ENCODE measurements at places on chromosomes 11 and 22. TPM values are rescaled to one million over a fixed set of nuclear protein-coding genes. Genes with fewer than 3 reads are reported as not detected.

GRCh38 chr11:17510507-17511206 lies 33.6 kb downstream of the USH1C start:
- no peak for DNase-seq

GRCh38 chr11:101215069-101215468 lies 85.5 kb upstream of the PGR start:
- no peak for DNase-seq

- DNase-seq, result no peak
Measured at GRCh38 chr11:75135651-75136050, 15.3 kb upstream of the SLCO2B1 start.

- no peak for DNase-seq
Measured at GRCh38 chr11:14700593-14700992, 57.0 kb downstream of the PDE3B start.

DNA sequence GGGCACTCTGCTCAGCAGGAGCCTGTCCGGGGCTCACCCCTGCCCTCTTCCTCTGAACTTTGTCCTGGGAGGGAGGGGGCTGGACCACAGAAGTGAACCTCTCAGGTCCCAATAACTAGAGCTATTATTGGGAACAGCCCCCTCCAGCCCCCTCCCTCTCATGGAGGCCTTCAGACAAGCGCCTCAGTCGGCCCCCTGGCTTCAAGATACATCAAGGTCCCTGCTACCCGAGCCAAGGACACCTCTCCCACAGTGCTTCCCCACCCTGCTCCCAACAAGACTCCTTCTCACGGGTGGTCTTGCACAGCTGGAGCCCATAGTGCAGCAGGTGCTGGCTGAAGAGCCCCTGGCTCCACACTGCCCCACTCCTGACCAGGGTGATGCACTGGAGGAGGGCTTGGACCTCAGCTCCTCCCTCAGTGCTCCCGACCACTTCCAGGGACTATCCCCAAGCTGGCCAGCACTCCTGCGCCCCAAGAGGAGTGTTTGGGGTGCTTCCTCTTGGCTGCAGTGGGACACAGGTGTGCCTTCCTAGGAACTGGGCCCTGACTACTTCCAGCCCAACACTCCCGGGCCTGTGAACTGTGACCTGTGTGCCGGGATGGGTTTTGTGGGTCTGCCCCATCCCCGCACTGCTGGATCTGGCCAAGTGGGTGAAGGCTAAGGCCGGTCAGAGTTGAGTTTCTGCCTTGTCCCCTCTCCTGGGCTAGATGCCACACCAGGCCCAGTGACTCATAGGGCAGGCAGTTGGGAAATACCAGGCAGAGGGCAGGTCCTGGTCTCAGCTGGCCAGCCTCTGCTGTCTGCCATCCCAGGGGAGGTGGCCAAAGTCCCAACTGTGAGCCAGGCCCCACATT lies 2.2 kb downstream of the PNPLA2 start:
- peak; percentile 90 for DNase-seq

- no peak for DNase-seq
Measured at GRCh38 chr11:129458756-129459535, 83.3 kb downstream of the BARX2 start.

DNA sequence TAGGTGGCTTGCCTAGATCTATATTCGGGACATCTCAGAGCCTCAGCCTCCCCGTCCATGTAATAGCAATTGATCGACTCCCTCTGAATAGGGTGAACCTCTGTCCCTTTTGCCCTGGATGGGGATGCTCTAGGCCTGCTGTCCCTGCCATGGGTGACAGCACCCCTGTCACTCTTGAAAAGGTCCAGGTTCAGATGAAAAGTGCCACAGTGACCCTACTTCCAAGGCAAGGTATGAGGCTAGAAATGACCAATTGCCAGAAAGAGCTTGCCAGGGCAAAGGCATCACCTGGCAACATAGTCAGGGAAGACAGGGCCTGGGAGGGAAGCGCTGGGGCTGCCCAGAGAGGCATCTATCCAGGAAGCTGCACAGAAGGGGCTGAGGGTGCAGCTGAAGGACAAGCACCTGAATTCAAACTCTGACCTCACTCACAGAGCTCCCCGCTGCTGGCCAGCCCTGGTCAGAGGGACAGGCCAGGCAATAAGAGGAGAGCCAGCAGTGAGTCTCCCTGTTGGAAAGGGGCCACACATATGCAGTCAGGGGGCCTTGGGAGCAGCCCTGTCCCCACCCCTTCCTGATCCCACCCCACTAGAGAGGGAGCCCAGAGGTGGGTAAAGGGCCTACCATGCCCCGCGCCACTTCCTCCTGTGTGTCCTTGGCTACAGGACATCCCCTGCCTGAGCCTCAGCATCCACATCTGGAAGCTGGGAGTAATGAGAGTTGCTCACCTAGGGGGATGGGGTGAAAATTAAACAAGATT lies 9.0 kb upstream of the APOBEC3A start:
- DNase-seq, result no peak

DNA sequence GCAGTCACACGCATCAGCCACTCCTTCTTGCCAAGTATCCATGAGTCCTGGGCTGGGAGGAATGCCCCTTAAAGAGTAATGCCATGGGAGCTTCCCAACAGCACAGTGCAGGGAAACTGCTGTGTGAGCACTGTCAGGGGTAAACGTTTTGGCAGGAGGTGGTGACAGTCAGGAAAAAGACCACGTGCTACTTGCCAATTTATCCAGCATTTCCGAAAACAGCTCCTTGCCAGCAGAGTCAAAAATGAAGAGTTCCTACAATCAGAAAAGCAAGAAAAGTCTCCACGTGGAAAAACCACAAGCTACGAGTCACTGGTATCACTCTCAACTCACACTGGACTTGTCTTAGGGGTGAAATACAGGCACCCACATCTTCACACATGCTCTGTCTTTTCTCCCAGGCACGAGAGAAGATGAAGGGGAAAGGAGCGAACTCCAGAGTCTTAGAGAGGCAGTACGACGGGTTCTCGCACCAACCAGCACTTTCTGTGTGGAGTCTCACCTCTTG lies 9.9 kb downstream of the IFT27 start:
- no peak for DNase-seq

- DNase-seq, result no peak
Measured at GRCh38 chr11:56522008-56522407, 21.0 kb downstream of the OR5M11 start.

DNA sequence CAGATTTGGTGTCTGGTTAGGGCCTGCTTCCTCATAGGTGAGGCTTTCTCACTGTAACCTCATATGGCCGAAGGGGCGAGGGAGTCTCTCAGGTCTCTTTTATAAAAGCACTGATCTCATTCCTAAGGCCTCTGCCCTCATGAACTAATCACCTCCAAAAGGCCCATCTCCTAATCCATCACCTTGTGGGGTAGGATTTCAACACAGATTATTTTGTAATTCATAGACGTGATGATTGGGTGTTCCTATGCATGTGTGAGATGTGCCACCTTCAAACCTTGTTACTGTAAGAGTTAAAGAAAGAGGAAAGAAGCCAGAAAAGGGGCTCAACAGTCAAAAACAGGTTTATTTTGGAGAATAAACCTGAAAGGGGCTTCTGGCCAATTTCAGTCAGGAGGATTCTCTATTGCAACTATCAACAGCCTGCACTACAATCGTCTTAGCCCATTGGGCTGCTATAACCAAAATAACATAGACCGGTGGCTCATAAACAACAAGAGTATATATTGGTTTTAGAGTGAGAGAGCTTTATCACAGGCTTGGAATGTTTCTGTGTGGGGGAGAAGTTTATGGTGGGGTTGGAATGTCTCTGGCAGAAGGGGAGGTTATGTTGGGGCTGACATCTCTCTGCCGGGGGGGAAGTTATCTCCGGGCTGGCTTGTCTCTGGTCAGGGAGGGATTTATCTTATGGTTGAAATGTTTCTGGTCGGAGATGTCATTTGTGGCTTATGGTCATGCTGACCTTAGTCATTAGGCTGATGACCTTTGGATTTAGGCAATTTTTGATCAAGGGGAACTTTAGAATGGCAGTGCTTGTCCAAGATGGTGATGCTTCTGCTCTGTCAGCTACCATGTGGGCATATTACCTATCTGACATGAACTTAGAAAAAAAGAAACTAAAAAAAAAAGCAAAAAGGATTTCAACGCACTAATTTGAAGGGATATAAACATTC lies 35.1 kb downstream of the CSF2RB start:
- DNase-seq, result no peak

Gene CHRM1
- total RNA-seq, result not detected

Gene OR10G7
- not detected for total RNA-seq

Gene NCAM1
- 3.0 TPM for total RNA-seq

Gene OR8G5
- total RNA-seq, result not detected
